ENCODE measurements at places on chromosomes 13 and 19.
A peak's percentile ranks its signal among the peaks of the same experiment; 100 is the strongest.

- no peaks in the 10 kb centered on the region for H3K4me1 ChIP-seq
- H3K4me3 ChIP-seq, result no peak overlapping the region
- no peaks in the 10 kb centered on the region for H3K36me3 ChIP-seq
- DNase-seq, result no peak
- no peak overlapping the region for H3K27ac ChIP-seq
- H3K27me3 ChIP-seq, result no peaks in the 10 kb centered on the region
Observed at GRCh38 chr13:22287343-22287920, 616.6 kb downstream of the FGF9 start.

DNA sequence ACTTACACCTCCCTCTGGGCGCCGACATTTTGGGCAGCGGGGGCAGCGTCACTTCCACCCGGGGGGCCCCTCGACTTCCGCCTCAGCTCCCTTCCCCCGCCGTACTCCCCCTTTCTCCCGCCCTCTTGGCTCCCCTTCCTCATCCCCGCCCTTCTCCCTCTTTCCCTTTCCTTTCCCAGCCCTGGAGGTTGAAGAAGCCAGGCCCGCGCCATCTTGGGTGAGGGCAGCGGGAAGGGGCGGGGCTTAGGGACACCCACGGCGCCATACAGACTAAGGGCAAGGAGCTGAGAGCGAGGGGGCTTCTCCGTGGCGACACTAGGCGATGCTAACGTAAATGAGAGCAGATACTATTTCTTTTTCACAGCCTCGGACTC, at the start of gene FIZ1:
FIZ1 (minus strand) TSS at position 50 of the 374 bp plus-strand sequence. CDS start 1,652 bp downstream, outside the sequence.
- peaks cover 10% of the 10 kb centered on the region for H3K4me1 ChIP-seq
- H3K4me3 ChIP-seq, result peak within 1 kb of the TSS; percentile 97
- H3K27ac ChIP-seq, result peak within 1 kb of the TSS; percentile 99
- peak; percentile 94 for DNase-seq

- DNase-seq, result no peak
- H3K27me3 ChIP-seq, result no peaks in the 10 kb centered on the region
- no peaks in the 10 kb centered on the region for H3K4me1 ChIP-seq
- H3K27ac ChIP-seq, result no peak overlapping the region
- H3K4me3 ChIP-seq, result no peak overlapping the region
Observed at GRCh38 chr13:79194272-79194671, 211.8 kb downstream of the RBM26 start.

GRCh38 chr13:26600343-26600742, 42.9 kb downstream of the WASF3 start:
- no peak overlapping the region for H3K4me3 ChIP-seq
- no peak for DNase-seq
- peaks cover 17% of the 10 kb centered on the region for H3K4me1 ChIP-seq
- peaks cover 2% of the 10 kb centered on the region for H3K27me3 ChIP-seq
- no peaks in the 10 kb centered on the region for H3K36me3 ChIP-seq

DNA sequence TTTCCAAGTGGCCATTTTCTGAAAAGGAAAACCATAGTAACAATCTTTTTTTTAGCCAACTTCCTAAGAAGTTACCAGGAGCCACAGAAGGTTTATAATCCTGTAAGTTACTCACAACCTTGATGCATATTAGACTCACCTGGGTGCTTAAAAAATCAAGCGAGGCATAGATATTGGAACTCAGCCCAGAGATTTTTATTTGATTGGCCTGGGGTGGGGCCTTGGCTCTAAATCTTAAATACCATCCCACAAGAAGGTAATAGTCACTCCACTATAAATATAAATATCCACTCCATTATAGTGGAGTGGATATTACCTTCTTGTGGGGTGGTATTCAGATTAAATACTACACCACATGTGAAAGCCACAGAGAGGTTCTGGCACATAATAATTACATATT, 429.6 kb downstream of the RFC3 start:
- H3K27me3 ChIP-seq, result no peaks in the 10 kb centered on the region
- H3K4me1 ChIP-seq, result no peaks in the 10 kb centered on the region
- no peak overlapping the region for H3K4me3 ChIP-seq
- no peaks in the 10 kb centered on the region for H3K36me3 ChIP-seq

- peaks cover 4% of the 10 kb centered on the region for H3K4me1 ChIP-seq
- peak overlapping the region; percentile 81 for H3K4me3 ChIP-seq
- DNase-seq, result no peak
- H3K36me3 ChIP-seq, result peaks cover 15% of the 10 kb centered on the region
- H3K27me3 ChIP-seq, result peaks cover 9% of the 10 kb centered on the region
Observed at GRCh38 chr19:12868540-12869112, 12.6 kb downstream of the DNASE2 start.

- no peak overlapping the region for H3K4me3 ChIP-seq
- peaks cover 3% of the 10 kb centered on the region for H3K36me3 ChIP-seq
- peaks cover 11% of the 10 kb centered on the region for H3K4me1 ChIP-seq
- H3K27ac ChIP-seq, result no peak overlapping the region
Observed at GRCh38 chr13:33676045-33676989, 141.6 kb upstream of the RFC3 start.

DNA sequence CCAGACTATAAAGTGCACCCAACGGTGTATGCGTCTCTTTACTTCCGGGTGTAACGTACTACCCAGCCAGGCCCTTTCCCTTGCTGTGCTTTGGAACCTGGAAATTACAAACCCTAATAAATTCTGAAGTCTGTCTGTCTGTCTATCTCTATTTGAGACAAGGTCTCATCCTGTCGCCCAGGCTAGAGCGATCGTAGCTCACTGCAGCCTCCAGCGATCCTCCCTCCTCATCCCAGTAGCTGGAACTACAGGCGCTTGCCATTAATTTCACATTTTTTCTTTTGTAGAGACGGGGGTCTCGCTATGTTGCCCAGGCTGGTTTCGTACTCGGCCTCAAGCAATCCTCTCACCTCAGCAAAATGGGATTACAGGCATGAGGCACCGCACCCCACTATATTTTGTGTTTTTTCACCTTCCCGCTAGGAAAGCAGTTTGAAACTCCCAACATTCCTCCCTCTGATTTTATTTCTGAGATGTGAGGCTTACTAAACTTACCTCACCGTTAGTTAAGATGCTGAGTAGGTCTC, 469 bp upstream of the RNF6 start:
- H3K4me3 ChIP-seq, result peak overlapping the region; percentile 100
- H3K27ac ChIP-seq, result peak overlapping the region; percentile 98
- peaks cover 14% of the 10 kb centered on the region for H3K27me3 ChIP-seq
- peaks cover 23% of the 10 kb centered on the region for H3K4me1 ChIP-seq

DNA sequence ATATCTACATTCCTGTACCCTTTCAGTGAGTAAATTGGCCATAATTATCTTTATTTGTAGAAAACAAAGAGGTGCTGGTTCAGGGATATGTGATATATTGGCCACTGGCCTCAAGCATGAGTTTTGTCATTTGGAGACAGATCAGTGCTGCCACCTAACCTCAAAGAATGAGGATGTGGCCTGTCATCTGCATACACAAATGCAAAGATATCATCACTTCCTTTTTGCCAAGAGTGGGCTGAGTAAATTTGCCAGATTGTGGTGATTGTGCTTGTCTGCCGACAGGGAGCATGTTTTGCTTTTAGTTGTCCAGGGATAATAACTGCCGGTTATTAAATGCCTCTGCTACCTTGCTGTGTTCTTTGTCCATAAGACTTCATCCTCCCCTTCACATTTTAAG, 44.2 kb downstream of the WASF3 start:
- no peak overlapping the region for H3K27ac ChIP-seq
- H3K4me3 ChIP-seq, result no peak overlapping the region
- peaks cover 17% of the 10 kb centered on the region for H3K4me1 ChIP-seq
- H3K27me3 ChIP-seq, result peaks cover 2% of the 10 kb centered on the region
- H3K36me3 ChIP-seq, result no peaks in the 10 kb centered on the region
